Stimulated activated CD4-positive, alpha-beta T cell treated with anti-CD3 and anti-CD28 coated beads, Interleukin-1b, Interleukin-23, amount 100 ng/mL, for 1 hour (primary cell): ENCODE measurements at places on chromosomes 5 and 9.

DNA sequence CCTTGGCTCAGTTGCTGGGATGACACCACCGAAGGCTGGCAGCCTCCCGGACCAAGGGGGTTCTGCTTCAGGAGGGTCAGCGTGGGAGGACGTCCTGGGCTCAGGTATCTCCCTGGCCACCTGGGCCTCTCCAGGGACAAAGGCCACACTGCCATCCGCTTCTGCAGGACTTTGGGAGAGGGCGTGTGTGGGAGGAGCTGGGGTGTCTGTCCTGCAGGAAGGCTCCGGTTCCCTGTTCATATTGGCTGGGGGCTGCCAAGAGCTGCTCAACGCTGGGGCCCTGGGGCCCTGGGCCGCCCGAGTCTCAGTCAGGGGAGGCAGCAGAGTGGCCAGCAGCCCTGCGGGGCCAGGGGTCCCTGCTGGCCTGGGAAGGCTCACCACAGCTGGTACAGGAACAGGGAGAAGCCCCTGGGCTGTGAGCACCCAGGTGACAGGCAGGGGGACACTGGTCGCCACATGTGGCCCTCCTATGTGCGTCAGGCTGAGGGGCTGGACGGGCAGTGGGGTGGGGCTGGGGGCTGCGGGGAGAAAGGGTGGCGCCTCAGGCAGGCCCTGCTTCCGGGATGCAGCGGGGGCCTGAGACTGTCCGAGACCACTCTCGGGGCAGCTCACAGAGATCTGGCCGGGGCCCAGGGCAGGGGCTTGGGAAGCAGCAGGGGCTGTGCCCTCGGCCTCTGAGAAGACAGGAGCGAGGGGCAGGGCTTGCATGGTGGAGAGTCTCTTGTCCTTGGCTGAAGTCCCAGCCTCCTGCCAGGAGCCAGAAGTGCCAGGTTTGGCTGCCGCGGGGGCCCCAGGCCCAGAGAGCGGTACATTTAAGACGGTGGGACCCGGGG lies 4.9 kb upstream of the CARD9 start:
- no peak for DNase-seq

GRCh38 chr9:95225726-95226106 lies 91.8 kb downstream of the FANCC start:
- no peak for DNase-seq

GRCh38 chr5:40687321-40687720 lies 7.6 kb downstream of the PTGER4 start:
- DNase-seq: no peak

GRCh38 chr5:51039424-51040329 lies 343.6 kb upstream of the ISL1 start:
- DNase-seq: no peak

- DNase-seq: no peak
Measured at GRCh38 chr9:77019926-77020412, 514 bp downstream of the FOXB2 start.

- no peak for DNase-seq
Measured at GRCh38 chr9:6899274-6899673, 141.5 kb downstream of the KDM4C start.

- DNase-seq: no peak
Measured at GRCh38 chr9:14909601-14909960, 647 bp downstream of the FREM1 start.

- no peak for DNase-seq
Measured at GRCh38 chr9:95771556-95772246, 103.8 kb upstream of the ERCC6L2 start.

DNA sequence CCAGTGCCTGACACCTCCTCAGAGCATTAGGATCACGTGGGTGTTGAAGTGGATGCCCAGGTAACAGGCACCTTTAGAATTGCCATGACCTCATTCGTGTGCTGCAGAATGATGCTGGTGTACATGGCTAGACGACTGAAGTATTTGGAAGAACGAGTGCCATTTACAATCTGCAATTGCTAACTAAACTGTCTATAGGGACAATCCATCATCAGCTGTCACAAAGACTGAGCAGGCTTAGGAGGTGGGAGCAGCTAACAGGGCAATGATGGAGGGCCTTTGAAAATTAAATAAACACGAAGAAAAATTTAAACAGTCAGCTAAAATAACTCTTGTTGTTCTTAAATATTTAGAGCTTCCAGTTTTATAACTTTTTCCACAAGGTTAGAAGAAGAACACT lies 375.8 kb downstream of the GADD45G start:
- DNase-seq: no peak

GRCh38 chr5:109354761-109355160 lies 55.0 kb downstream of the PJA2 start:
- DNase-seq: no peak

- DNase-seq: no peak
Measured at GRCh38 chr9:126956917-126957686, 42.5 kb downstream of the RALGPS1 start.

DNA sequence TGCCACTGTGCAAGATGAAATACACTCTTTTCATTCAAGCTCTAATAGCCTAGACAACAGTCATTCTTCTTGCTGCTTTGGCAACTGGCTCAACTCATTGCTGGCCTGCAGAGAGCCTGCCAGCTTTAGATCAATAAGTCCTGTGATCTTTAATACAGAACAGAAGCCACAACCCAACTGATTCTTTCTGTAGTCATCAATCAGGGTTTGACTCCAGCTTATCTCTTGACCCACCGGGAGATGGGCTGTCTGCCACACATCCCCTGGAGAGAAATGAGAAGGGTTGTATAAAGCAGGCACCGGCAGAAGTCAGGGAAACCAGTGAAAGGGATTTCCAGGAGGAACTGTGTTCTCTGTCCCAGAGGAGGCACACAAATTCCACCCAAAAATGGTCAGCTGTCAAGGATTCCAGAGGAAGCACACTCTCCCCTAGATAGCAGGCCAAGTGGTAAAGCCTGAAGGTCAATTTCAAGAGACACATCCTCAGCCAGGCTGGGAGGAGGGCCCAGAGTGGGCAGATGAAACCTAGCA lies 24.5 kb downstream of the LHFPL2 start:
- no peak for DNase-seq

- DNase-seq: no peak
Measured at GRCh38 chr5:104048231-104048630, 485.6 kb upstream of the NUDT12 start.

DNA sequence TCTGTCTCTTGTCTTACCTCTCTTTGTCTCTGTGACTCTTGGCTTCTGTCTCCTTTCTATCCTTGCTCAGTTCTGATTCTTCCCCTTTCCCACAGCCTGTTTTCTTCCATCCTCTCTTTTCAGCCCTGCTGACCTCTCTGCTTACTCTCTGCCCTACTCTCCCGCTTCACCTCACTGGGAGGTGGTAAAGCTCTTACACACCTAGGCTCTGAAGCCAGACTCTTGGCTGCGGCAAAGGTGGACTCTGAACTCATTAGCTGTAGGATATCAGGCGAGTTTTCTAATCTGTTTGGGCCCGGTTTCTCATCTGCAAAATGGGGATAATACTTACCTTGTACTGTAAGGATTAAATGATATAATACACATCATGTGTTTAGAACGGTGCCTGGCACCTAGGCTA lies 11.1 kb downstream of the PCDH1 start:
- DNase-seq: no peak

DNA sequence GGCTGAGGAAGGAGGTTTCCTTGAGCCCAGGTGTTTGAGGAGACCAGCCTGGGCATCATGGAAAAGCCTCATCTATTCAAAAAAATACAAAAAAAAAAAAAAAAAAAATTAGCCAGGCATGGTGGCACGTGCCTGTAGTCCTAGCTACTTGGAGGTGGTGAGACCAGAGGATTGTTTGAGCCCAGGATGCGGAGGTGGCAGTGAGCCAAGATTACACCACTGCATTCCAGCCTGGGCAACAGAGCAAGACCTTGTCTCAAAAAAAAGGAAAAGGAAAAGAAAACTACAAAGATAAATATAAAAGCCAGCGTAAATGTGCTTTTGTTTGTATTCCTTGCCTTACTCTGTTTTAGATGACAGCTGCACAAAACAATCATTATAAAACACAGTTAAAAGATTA lies 2249.2 kb upstream of the C9orf72 start:
- no peak for DNase-seq

DNA sequence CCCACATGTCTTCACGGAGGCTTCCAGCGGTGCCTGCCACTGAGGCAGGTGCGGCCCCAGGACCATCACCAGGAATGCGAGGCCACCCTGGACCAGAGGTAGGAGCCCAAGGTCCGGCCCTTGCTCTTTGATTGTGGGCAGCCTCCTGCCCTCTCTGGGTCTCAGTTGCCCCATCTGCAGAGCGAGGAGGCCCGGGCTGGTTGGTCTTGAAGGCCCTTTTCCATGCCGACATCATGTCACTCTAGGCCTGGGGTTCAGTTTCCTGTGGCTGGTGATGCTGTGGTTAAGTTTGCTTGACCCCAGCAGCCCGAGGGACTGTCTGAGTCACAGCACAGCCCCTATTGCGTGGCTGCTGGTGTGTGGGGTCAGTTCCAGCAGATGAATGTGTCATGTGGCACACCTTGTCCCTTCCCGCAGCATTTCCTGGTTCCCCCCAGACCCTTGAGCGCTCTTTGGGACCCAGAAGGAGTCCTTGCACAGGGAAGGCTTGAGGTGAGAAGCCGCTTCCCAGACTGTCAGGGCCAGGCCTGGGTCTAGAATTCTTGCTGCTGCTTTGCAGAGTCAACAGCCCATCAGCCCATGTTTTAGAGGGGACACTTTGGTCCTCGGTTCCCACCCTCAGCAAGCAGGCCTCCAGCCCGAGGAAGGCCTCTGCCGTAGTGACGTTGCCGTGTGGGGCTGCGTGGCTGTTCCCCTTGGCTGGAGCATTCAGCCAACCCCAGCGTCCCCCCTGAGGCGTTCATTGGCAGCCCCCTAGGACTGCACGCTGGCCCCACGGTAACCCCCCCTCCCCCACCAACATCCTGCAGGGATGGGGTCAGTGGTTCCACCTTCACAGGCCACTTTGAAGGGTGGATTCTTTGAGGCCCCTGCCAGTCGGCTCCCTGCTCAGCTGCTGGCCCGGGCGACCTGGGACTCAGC lies 31.0 kb upstream of the HMCN2 start:
- DNase-seq: no peak

GRCh38 chr5:51047369-51047768 lies 335.9 kb upstream of the ISL1 start:
- DNase-seq: no peak

DNA sequence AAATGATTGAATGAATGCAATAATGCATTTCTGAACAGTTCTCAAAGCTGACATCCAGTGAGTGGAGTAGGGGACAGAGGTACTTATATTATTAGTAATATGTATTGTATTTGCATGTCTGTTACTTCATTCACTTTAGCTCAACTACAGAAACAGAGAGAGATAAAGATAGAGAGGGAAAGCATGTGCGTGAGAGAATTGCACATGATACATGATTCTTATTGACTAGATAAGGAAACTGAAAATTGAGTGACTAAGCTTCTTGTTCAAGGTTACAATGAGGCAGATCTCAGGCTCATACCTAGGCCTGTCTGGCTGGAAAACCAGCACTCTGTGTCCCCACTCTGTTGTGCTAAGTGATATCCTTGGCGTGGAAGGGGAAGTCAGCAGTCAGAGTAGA lies 337.7 kb upstream of the KLF4 start:
- no peak for DNase-seq

- DNase-seq: no peak
Measured at GRCh38 chr5:58794875-58795274, 212.0 kb downstream of the RAB3C start.

- DNase-seq: no peak
Measured at GRCh38 chr9:74132986-74133385, 364.1 kb upstream of the RORB start.

DNA sequence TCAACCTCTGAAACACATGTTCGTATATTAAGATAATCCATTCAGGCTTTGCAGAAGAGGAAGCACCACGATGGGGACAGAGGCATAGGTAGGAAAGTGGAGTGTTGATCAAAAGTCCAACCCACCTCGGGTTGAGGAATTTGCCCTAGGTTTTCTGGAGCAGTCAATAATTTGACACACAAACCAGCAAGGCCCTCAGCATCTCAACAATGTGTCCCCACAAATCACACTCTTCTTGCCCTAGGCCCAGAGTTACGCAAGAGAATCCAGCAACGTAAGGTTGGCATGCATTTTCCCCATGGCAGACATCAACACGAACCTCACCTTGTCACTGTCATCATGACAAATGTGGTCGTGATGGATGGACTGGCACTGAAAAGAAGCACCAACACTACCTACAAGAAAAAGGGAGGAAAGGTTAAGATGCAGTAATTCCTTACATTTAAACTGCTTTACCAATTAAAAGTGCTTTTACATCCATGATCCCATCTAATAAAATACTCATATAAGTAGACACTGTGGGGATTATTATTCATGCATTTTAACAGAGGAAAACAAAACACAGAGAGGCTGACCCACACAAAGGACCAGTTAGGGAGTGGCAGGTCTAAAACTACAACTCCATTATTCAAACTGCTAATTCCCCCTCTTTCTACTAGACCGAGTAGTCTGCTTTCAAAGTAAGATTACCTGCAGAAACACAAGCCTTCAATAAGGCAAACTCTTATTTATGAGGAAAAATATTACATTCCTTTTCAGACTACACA lies 24.4 kb upstream of the RNF38 start:
- no peak for DNase-seq

DNA sequence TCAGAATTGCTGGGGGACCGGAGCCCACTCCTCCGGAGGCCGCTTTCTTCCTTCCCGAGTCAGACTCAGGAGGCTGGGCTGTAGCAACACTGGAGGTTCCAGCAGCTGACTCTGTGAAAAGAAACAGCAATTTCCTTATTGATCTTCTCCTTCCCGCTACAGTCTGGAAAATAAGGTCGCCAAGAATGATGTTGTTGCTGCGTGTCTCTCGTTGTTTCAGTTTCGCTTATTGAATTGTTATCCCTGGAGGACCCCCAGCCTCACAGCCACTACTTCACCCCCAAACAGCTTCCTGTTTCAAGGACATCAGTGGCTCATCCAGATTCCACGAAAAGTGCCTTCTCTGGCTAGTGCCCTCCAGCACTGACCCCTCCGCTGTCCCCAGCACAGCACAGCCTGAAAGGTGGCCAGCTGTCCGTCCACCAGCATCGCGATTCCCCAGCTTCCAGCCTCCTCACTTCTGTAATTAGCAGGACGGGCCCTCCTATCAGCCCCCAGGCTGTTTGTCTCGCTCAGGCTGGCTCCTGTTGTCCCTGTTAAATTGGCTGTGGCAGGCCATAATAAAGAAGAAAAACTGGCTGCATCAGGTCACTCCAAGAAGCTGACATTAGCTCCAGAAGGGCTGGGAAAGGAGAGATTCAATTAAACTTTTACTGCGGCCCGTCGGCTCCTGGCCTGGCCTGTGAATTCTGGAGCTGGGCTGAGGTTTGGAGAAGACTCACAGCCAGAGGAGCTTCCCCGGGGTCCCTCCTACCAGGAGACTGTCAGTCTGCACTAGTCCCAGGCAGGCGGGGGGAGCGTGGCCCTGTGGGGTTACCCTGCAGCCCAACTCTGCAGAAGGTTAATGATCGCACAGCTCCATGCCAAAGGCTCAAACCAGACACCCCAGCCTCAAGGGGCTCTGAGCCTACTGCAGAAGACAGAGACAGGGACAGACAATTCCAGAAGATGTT lies 40.5 kb downstream of the OLFM1 start:
- DNase-seq: no peak

GRCh38 chr5:154972476-154973080 lies 31.7 kb downstream of the MRPL22 start:
- no peak for DNase-seq
